SHP77 (cell line): ENCODE measurements at places on chromosomes 5 and 9.

DNA sequence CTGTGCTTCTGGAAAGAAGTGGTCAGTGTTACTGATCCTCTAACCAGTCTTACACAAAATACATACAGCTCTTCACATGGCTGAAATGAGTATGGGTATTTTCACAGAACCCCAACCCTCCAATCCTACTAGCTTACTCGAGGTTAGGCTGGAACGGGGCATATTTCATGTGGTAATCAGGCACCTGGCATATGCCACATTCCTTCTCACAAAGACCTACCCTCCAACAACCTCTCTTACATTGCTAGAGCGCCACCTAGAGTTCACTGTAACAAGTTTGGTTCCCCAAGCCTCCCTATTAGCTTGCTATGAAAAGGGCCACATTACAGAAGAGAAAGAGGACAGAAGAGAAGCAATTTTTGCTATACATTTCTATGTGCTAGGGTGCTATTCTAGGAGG, 597.3 kb downstream of the PRELID2 start:
- DNase-seq: peak; percentile 41

DNA sequence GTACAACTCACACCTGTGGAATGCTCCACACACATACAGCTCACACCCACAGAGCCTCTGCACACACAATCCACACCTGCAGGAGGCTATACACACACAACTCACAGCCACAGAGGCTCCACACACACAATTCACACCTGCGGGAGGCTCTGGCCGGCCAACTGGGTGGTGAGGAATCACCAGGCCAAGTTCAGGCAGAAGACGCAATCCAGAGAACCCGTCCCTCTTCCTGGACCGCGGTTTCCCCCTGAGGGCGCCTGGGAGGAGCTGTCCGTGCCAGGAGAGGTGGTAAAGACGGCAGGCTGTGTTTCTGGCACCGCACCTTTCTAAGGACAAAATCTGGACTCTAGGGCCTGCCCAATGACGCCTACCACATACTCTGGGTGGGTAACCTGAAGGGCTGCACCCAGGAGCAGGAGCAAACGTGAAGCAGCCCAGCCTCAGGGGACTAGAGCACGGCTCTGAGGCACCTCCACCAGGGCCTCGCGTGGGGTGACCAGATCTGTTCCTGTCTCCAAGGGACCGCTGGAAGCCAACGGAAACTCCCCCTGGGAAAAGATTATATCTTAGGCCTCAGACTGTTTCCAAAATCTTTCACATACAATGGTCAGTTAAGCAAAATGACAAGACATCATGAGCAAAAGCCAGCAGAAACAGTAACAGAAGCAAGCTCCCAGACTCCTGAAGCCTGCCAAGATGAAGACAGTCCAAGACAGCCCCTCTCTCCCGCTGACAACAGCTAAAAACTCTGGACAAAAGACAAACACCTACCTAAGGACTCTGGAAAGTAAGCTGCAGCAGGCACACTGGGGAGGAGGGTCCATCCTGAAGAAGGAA, 16.9 kb downstream of the CAMSAP1 start:
- DNase-seq: no peak

DNA sequence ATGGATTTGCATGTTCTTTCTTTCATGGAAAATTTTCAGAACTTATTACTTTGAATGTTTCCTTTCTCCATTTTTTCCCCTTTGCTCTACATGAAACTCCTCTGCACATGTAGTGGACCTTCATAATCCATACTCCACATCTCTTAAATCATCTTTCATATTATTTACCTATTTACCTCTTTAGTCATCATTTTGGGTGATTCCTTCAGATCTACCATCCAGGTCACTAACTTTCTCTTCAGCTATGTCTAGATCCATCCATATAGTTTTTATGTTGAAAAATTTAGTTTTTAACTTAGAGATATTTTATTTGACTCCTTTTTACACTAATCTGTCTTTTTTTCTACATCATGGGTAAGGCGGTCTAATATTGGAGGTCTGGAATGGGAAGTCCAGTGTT, 586.6 kb downstream of the NR2F1-AS1 start:
- no peak for DNase-seq

DNA sequence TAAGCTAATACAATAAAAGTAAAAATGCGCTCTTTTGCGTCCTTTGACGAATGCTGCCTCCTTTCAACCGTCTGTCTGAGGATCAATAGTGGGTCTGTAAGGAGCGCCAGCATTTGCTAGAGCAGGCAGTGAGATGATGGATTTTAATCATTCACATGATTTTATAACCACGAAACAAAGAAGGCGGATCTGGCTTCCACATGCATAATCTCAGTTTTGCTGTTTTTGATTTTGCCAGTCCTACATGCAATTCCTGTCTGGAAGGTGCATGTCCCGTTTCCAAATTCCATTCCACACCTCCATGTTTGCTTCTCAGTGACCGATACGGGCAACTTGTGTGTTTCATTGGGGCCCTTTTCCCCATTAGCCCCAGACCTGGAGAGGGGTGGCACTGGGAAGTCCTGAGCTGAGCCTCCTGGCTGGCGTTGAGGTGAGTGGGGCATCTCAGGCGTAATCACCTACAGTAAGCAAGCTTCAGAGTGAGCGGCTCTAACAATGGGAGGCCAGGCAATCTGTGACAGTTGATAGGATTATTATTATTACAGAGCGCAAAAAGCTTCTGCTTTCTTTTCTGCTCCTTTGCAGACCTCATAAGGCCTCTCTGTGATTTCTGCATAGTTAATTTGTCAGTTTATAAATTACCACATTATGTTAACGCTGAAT, 405.4 kb downstream of the ZSWIM6 start:
- no peak for DNase-seq

GRCh38 chr5:158100373-158100888, 241.5 kb upstream of the CLINT1 start:
- DNase-seq: no peak

DNA sequence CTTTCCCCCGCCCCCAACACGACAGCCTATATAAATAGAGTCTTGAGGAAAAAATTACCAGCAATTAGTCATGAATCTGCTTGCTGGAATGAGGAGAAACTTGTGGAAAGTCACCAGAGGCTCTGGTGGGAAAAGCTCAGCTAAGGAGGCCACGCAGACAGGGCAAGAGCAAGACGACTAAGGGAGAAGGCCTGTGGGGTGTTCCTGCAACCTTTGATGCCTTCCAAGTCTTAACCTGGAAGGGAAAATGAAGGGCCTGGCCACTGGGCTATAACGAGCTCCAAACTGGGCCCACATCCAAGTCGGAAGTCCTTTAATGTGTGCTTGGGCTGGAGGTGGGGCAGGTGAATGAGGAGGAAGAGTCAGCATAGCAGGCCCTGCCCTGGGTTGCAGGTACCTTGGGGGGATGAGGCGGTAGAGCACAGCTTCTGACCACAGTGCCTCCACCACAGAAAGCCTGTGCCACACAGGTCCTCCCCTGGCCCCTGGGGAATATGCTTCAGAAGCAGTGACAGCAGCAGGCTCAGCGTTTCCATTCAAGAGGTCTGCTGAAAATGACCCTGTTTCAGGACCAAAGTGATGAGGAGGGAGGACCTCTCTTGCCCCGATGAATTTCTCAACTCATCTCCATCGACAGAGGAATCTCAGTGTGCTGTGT, 92.8 kb upstream of the LRRTM2 start:
- DNase-seq: peak; percentile 70

DNA sequence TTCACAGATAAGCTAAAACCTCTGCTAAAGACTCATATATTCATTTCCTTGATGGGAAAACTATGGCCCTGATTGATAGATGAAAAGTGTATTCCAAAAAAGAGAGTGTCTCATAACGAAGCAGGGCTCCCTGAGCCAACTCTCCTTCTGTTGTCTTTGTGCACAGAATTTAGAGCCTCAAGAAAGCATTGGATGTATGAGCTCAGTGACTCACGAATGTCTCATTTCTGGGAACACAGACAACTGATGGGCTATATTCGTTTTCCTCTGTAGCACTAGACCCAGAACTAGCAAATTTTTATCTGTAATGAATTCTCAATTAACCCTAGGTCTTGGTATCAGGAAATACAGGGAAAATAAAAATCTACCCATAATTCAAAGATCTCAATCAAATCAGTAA, 88.4 kb downstream of the LMNB1 start:
- no peak for DNase-seq

DNA sequence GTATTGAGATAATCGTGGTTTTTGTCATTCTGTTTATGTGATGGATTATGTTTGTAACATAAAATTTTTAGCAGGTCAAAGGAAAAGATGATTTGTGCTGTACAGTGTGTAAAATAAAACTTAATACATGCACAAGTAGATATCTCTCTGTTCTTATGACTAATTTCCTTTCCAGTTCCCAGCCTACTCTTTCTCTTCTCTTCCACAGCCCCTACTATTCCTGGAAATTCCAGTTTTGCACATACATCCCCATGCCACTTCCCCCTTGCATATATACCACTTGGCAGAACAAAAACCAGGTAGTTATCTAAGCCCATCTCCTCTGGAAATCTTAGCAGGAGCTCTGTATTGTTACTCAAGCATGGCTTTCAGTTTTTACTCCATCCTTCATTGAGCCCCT, 20.2 kb downstream of the TEK start:
- no peak for DNase-seq
